ENCODE measurements at places on chromosomes 1 and 21. TPM values are rescaled to one million over a fixed set of nuclear protein-coding genes. Genes with fewer than 3 reads are reported as not detected.

The LCE3D gene
- total RNA-seq: not detected

The PHLDA3 gene
- 73.2 TPM for total RNA-seq

The CACYBP gene
- total RNA-seq: 62.8 TPM

The NDUFS2 gene
- 81.0 TPM for total RNA-seq

The DIO1 gene
- total RNA-seq: 1.1 TPM

The SLC16A4 gene
- 6.8 TPM for total RNA-seq

The TENT5C gene
- total RNA-seq: 30.1 TPM

The UBE2U gene
- not detected for total RNA-seq

The PKLR gene
- 0.09 TPM for total RNA-seq

The LYSMD1 gene
- total RNA-seq: 12.7 TPM

The RIPPLY3 gene
- total RNA-seq: 2.1 TPM

The HSF2BP gene
- 0.60 TPM for total RNA-seq

The BGLAP gene
- total RNA-seq: 1.3 TPM

The CLSTN1 gene
- 88.0 TPM for total RNA-seq

The UROD gene
- 71.6 TPM for total RNA-seq

The TFF2 gene
- total RNA-seq: not detected

The STUM gene
- total RNA-seq: 0.51 TPM

The EFNA1 gene
- 111 TPM for total RNA-seq

The HMCN1 gene
- 149 TPM for total RNA-seq

The TMEM125 gene
- 228 TPM for total RNA-seq

The NHLH1 gene
- total RNA-seq: 0.18 TPM

The FAM3B gene
- total RNA-seq: 6.7 TPM

The CELA2B gene
- 0.63 TPM for total RNA-seq

The CDC7 gene
- 5.2 TPM for total RNA-seq

The TMEM269 gene
- total RNA-seq: 0.09 TPM

The SRSF11 gene
- total RNA-seq: 331 TPM

The PPFIA4 gene
- total RNA-seq: 5.1 TPM

The CRABP2 gene
- total RNA-seq: 13.6 TPM
